ENCODE measurements at places on chromosomes 13 and 19.

- no peak for DNase-seq
Observed at GRCh38 chr19:55369653-55370304, 484 bp downstream of the IL11 start.

DNA sequence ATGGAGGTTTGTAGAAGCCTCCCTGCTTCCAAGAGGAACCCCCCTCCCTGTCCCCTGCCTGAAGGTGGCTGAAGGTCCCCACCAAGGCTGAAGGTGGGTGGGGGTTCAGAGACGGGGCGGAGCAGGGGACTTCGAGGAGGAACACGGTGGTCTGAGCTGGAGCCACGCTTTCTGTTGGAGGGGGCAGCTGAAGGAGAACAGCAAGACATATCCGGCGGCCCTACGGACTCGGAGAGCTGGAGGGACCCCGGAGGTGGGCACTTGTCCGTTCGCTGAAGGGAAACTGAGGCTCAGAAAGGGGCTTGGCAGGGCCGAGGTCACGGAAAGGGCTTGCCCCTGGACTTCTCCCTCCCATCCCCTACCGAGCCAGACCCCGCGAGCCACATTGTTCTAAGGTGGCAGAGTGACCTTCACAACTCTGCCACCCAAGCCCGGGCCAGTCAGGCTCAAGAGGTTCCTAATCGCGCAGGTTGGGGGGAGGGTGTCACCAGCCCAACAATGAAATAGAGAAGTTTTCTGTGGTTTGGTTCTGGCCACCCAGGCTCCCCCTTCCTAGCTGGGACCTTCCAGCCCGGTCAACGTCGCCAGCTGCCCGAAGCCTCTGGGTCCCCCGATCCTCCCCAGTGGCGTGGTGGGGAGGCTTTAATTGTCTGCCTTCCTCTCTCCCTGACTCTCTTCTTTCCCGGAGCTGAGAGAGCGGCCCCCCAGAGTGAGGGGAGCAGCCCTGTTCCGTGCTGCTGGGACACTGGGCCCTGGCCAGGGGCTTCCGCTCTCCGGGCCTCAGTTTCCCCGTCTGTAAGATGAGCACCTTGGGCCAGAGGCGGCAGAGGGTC is 15.5 kb upstream of the KCNN1 start:
- DNase-seq: no peak

GRCh38 chr19:6714749-6715555 is 5.5 kb downstream of the C3 start:
- DNase-seq: no peak

DNA sequence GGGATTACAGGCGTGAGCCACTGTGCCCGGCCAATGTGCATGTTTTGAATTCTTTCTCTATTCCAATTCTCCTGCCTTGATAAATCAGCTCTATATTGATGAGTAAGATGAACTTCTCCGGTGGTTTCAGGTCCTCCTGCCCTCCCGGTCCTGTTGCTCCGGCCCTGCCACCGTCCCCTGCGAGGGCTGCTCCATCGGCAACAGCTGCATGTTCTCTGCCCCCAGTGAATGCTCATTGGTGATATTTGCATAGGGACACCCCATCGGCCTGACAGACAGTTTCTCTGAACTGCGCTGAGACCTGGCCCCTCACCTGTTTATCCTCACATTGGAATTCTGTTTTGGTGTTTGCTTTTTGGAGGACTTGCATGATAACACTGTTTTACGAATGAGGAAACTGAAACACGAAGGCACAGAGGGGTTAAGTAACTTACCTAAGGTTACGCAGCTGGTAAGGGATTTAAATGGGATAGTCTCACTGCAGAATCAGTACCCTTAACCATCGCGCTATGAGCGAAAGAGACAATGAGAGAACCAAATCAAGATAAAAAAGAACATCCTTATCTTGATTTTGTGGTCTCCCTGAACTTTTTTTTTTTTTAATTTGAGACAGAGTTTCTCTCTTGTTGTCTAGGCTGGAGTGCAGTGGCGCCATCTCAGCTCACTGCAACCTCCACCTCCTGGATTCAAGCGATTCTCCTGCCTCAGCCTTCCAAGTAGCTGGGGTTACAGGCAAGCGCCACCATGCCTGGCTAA is 32.2 kb downstream of the ZNF557 start:
- no peak for DNase-seq

- DNase-seq: no peak
Observed at GRCh38 chr19:39325778-39326665, 5.4 kb upstream of the LRFN1 start.

DNA sequence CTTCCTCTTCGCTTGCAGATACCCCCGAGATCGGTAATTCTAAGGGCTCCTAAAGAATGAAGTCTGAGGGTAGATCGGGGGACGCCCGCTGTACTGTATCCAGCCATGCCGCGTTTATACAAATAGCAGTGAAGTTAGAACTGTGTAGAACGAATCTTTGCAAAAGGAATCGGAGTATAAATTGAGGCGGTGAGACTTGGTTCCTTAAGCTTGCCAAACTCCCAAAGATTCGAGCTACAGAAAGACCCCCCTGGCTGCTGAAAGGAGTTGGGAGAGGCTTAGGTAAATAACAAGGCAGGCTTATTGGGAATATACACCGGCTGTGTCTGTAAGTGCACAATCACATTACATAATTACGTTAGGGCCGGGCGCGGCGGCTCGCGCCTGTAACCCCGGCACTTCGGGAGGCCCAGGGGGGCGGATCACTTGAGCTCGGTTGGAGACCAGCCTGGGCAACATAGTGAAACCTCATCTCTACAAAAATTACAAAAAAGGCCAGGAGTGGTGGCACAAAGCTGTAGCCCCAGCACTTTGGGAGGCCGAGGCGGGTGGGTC is 12.2 kb downstream of the TMEM160 start:
- DNase-seq: no peak

- no peak for DNase-seq
Observed at GRCh38 chr13:30577401-30577852, 40.3 kb upstream of the USPL1 start.

DNA sequence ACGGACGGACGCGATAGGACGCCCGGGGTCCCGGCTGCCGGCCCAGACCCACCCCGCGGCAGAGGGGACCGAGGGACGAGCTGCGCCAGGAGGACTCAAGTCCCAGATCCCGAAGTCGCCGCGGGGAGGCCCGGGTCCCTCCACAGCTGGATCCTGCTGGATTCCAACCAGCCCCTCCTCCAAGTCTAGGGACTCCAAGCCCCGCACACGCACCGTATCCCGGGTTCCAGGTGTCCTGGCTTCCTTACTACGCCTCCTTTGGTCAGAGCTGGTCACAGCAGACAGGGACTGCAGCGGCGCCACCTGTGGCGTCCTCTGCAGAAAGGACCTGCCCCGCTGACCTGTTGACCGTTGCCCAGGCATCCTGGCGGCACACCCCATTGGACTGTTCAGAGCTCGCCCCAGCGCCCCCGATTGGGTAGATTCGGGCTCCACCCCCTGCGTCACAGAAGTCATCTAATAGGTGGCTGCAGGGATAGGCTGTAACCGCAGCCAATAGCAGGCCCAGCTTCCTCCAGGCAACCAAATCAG is 29.0 kb upstream of the ZNF709 start:
- DNase-seq: no peak

GRCh38 chr19:41403181-41403970 is 5.8 kb downstream of the BCKDHA start:
- DNase-seq: no peak

DNA sequence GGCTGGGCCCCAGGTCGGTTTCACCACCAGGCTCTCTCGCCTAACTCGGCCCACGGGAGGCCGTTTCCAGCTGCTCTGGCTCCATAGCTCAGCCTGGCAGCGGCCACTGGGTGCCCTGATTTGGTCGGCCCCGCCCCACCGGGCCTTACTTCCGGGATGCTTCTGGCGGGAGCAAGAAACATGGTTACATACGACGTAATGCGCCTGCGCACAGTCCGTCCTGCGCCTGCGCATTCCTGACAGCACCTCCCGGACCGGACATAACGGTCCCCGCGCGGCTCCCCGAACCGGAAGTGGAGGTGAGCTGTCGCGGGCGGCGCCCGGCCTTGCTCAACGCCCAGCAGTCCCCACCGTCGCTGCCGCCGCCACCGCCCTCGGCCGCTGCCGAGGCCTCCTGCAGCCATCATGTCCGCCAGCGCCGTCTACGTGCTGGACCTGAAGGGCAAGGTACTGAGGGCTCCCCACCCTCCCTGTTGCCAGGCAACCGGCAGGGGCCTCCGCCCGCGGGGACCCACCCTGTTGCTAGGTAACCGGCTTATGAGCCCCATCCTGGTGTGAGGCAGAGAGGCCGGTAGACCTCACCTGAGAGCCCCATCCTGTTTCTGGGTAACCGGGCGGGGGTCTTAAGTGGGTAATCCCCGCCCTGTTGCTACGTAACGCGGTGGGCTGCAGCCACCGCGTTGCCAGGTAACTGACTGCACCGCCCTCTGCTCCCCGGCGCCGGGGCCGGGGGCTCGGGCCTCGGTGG is at the start of gene AP1M1:
Gene AP1M1 (plus strand): TSS at position 290 of the 748 bp plus-strand sequence. CDS start 116 bp downstream, at position 406.
- peak; percentile 98 for DNase-seq

DNA sequence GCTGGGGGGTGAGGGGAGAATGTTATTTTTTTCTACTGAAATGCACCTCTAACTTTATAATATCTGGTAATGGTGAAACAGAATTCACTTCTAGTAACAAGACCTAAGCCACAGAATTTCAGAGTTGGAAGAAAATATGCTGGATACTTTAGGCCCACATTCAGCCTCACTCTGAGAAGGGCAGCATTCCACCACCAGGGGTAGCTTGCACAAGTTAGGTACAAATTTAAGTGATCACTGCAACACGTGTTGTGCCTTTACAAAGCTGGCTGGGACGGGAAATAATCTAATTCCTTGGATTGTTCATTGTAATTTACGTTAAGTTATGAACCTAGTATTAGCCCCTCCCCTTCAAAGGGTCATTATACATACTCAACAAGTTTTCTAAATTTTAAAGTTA is 192.3 kb downstream of the RGCC start:
- no peak for DNase-seq

DNA sequence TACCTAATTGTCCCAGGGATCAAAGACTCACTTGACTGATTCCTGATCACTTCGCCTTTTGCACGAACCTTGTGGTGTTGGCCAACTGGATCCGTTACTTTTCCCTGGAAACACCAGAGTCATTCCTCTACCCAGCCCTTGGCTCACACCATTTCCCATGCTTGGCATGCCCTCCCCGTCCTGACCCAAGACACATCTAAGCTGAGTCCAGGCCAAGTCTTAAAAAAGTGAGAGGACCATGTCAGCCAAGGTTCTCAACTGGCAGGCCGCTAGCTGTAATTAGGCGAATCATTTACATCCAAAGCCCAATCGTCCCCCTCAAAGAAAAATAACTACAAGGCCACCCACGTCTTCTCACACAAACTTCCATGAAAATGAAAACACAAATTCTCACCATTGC is 11.5 kb downstream of the PLAUR start:
- no peak for DNase-seq

GRCh38 chr13:73970421-73971055 is 163.7 kb downstream of the KLF12 start:
- no peak for DNase-seq

GRCh38 chr13:36884235-36884634 is 35.8 kb downstream of the SMAD9 start:
- DNase-seq: no peak

DNA sequence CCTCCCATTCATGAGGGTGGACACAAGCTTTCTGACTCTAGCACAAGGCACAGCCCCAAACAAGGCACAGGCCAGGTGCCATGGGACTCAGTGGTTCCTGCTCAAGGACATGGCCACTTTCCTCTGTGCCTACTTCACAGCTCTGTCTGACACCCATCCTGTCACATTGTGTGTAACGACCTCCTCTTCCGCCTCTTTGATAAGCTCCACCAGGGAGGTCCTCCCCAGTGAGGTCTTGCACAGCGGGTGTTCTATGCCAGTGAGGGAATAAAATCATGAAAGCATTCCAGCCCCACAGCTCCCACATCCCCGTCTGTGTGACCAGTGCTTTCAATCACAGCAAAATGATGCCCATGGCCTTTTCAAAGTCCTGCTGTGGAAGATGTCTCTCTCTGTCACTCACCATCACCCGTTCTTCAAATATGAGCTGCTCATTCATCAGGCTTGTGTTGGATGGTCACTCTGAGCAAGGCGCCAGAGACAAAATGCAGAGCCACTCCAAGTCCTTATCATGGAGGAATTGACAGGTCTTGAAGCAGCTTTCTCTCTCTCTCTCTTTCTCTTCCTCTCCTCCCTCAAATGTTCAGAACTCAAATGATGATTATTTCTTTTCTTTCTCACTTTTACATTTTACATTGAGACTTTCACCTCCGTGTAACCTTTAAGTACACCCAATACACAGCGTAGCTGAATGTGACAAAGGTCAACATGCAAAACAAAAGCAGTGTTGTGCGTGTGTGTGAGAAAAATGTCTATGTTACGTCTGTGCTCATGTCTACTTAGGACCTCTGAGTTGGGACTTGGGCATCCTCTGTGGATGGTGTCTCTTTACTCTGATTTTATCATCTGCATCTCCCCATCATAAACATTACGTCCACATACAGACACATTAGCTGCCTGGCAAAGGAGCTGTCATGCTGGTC is 8.0 kb upstream of the SPATA13 start:
- DNase-seq: no peak

- no peak for DNase-seq
Observed at GRCh38 chr13:48656608-48657007, 2.9 kb downstream of the CYSLTR2 start.

DNA sequence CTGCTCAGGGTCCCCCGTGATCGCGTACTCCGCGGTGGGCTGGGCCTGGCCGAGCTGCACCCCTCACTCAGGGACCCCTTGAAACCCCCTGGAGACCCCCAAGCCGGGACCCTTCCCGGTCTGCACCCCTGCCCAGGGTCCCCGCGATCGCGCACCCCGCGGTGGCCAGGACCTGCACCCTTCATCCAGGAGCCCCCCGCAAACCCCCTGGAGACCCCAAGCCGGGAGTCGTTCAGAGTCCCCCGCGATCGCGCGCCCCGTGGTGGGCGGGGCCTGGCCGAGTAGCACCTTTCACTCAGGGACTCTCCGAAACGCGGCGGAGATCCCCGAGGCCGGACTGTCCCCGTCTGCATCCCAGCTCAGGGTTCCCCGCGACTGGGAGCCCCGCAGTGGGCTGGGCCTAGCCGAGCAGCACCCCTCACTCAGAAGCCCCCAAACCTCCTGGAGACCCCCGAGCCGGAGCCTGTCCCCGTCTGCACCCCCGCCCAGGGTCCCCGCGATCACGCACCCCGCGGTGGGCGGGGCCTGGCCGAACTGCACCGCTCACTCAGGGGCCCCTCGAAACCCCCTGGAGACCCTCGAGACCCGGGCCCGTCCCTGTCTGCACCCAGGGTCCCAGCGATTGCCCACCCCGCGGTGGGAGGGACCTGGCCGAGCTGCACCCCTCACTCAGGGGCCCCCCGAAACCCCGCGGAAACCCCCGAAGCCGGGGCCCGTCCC is 748 bp downstream of the LMNB2 start:
- peak; percentile 64 for DNase-seq

All from ureter (tissue), 1 donor.